ENCODE measurements at places on chromosomes 11 and 22.

GRCh38 chr11:65150509-65151299, 16.4 kb upstream of the SYVN1 start:
- DNase-seq = no peak

GRCh38 chr11:104645261-104646222, 252.7 kb downstream of the CASP12 start:
- no peak for DNase-seq

DNA sequence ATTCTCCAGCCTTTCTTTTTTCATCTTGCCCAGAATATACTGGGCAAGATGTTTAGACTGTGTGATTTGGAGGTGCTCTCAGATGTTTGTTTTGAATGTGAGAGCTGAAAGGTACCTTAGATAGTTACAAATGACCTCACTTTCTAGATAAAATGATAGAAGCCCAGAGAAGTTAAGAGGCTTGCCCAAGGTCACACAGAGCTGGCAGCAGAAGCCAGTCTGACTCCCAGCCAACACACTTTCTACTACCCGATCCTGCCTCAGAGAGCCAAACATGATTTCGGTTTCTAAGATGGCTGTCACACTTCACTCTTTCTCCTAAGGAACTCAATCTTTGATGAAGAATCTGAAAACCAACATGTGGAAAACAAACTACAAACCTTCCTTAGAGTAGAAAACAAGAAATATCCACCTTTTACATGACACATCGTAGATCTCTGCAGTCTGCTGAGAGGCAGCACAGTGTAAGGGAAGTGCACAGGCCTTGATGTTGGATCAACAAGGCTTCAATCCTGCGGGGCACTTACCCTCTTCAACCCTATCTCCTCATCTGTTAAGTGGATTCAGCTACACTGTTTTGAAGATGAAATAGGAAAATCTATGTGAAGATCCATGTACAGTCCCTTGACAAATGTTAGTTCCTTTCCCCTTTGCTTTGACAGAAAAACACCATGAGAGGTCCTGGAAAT, 58.6 kb downstream of the SYTL2 start:
- no peak for DNase-seq

GRCh38 chr11:72048766-72049460, 31.4 kb downstream of the NUMA1 start:
- DNase-seq = no peak

DNA sequence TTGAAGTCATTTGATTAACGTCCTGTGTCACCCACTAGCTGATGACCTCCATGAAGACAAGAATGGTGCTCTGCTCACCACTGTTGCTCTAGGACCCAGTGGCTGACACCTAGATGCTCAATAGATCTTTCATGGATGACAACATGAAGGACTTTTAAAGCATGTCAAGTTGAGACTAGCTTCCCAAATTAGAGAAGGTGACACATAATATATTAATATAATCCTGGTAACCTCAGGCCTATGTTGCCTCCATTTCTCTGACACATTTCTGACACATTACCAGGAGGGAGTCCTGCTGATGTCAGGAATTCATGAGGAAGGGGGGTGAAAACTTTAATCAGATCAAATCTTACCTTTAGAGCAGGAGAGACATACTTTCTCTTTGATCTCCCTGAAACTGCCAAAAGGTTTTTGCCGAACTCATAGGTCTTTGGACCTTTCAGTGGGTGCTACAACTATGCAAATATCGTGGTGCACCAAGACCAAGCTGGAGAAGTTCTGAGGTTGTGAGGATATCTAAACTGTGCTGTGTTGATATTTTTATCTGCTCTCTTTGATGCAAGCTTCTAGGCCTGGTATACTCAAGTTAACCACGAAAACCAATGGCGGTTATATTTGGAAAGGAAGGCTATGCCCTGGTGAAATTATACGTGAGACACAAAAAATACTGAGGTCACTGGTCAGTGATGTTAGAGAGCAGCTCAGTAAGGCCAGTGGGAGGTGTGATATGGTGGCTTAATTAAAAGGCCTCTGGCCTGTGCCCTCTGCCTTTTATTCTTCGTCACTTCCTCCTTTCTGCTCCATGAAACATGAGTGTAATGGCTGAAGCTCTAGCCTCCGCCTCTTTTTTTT, 13.2 kb upstream of the AMPD3 start:
- no peak for DNase-seq

GRCh38 chr11:34380696-34381095, 22.9 kb upstream of the ABTB2 start:
- no peak for DNase-seq

DNA sequence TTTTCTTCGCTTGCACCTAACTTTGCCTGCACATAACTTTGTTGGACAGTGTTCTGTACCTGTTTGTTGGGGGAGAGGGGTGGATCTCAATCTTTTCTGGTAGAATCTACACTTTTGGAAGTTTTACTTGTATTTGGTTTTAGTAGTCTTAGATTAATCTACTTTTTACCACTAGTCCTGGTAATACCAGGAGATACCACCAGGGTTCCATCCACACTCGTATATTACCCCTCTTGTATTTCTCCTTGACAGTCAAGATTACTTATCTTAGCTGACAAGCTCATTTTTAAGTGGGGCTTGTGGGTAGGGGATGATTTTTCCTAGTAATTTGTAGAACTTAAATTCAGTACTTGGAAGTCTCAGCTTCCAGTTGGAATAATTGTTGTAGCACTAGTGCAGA, 37.3 kb upstream of the TECTA start:
- DNase-seq = no peak

- no peak for DNase-seq
Observed at GRCh38 chr11:61838501-61838900, 10.4 kb downstream of the FADS2 start.

DNA sequence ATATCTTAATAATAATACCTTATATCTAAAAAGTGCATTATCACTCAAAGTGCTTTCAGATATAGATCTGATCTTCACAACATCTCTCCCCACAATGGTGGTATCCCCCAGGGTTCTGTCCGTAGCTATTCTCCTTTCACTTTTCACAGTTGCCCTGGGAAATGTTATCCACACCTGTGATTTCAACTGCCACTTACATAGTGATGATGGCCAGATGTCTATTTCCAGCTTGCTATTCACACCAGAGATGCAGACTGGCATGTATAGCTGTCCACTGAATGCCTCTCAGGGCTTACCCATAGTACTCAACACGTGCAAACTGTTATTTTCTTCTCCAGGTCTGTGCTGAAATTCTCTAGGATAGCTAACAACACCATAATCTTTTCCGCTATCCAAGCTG, 724.7 kb downstream of the DLG2 start:
- no peak for DNase-seq

- DNase-seq = no peak
Observed at GRCh38 chr11:68956142-68956541, 24.6 kb downstream of the MRGPRD start.

DNA sequence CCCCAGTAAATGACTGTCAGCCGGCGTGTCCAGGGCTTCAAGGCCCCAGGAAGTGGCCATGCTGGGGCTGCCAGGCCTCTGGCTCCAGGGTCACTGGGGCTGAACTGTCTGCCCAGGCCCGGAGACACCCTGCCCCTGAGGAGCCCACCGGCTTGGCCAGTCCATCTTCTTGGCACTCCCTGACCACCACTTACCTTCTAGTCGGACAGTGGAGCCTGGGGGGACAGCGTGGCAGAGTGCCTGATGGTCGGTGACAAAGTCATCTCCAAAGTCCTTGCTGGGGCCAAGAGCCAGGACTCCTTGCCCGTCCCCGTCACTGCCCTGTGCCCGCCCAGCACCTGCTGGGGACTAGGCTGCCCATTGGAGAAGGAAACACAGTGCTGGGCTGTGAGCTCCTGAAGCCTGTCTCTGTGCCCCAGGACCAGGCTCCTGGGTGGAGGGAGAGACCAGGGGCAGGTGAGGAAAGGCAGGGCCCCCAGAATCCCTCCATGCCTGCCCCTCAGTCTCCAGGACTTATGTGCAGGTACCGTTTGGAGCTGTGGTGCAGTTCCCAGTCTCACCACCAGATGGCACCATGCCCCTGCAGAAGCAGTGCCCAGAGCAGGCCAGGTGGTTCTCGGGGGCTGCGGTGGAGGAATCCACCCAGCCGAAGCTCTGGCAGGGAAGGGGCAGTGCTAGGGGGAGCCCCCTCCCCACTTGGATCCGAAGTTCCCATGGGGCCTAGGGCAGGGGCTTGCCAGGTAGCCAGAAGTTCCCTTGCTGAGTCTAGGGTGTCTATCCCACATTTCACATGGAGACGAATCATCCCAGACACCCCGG, 6.0 kb upstream of the CCDC188 start:
- DNase-seq = peak; percentile 70

- no peak for DNase-seq
Observed at GRCh38 chr11:76688146-76688545, 17.6 kb upstream of the LRRC32 start.

DNA sequence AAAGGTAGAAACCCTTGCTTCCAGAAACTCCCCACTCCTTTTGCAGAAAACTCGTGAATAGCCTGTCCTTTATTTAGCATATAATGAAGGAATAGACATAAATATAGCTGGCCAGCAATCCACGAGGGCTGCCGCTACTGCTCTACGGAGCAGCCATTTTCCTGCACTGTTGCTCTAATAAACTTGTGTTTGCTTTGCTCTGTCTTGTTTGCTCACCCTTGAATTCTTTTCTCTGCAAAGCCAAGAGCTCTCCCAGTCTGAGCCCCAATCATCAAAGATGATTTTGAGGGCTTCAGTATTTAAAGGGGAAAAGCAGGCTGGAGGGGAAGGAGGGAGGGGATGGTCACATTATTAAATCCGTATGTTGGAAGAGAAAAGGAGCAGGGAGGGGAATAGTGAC, 16.6 kb upstream of the CHKA start:
- no peak for DNase-seq

DNA sequence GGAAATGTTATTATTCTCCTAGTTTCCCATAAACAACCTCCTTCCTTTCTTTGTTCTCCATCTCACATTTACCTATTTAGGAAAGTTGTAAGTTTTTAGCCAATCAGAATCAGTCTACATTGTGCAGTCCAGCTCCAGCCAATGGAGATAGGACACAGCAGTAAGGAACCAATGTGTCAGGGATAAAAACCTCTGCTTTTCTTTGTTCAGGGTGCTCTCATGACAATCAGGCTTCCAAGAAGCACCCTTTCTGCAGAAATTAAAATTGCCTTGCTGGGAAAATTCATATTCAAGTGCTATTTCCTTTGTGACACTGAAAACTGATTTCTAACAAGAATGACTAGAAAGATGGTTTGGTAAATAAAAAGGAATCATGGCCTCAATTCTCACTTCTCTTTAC, 14.6 kb downstream of the SCGB2A1 start:
- no peak for DNase-seq

DNA sequence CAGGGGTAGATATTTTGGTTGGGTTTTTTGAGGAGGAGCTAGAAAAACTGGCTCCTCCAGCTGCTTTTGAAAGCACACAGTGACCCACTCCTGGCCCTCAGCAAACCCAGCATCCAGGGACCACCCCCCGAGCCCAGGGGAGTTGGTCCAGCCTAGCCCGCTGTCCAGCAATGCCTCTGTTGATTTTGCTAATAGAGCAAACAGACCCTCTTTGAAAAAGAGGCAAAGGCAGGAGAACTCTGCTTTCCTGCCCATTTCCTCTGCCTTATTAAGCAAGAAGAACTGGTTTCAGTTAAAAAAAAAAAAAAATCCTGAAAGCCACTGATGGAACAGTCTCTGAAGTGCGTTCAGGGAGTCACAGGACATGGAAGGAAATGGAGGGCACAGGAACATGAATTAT, 25.3 kb downstream of the ABTB2 start:
- DNase-seq = no peak
